NCI-H2171 (cell line): ENCODE measurements at places on chromosomes 5 and 9.

DNA sequence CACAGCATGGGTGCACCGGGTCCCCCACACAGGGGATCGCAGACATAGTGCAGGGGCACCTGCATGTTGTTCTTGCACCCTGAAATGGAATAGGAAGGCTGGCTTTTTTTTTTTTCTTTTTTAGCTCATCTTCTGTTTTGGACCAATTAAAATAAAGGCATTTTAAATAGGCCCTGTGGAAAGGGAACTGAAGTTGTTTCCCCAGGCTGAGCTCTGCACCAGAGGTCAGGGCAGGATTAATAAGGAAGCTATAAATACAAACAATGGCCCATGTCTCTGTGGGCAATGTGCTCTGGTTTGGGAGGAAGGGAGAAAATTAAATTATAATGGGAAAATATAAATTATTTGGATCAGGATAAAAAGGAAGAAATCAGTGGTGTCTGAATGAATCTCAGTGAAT lies 21.2 kb upstream of the KCNMB1 start:
- no peak for DNase-seq

GRCh38 chr5:122713041-122713440 lies 61.8 kb upstream of the SNX2 start:
- no peak for DNase-seq

DNA sequence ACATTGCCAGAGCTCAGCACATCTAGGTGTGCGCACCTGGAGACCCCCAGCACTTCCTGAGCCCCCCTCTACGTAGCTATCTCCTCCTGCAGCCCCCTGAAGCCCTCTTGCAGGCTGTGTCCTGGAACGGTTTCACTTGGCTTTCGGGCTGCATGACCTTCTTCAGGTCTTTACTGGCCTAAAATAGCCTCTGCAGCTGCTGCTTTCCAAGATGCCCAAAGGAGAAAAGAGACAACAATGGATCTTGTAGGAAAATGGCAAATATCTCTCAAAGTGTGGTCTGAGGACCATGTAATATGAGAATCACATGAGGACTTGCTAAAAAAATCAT lies 6.6 kb upstream of the ERMP1 start:
- DNase-seq: no peak

DNA sequence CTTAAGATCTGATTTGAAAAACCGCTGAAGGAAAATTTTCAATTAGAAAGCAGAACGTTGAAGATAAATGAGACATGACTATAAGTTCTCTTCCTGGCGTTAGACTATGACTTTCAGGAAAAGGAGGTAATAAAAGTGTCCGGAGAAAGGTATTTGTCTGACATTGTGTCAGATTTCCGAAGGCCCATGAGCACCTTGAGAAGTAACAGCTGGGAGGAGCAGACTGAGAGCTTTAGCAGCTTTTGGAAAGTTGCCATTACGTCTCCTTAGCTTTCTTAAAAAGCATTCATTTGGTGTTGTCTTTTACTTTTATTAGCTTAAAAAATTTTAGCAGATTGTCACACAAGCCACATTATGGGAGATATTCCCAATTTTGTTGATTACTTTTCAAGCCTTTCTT lies 363.5 kb downstream of the NDUFS4 start:
- peak; percentile 83 for DNase-seq

- DNase-seq: no peak
Observed at GRCh38 chr9:68919661-68920060, 94.3 kb downstream of the PRKACG start.

- DNase-seq: no peak
Observed at GRCh38 chr5:6718718-6719117, 5.5 kb downstream of the TENT4A start.
